ENCODE measurements at places on chromosomes 11 and 22.

- DNase-seq, result no peak
Observed at GRCh38 chr22:17104336-17104935, 16.7 kb downstream of the TMEM121B start.

GRCh38 chr11:71495286-71496230, 31.5 kb upstream of the KRTAP5-7 start:
- no peak for DNase-seq

DNA sequence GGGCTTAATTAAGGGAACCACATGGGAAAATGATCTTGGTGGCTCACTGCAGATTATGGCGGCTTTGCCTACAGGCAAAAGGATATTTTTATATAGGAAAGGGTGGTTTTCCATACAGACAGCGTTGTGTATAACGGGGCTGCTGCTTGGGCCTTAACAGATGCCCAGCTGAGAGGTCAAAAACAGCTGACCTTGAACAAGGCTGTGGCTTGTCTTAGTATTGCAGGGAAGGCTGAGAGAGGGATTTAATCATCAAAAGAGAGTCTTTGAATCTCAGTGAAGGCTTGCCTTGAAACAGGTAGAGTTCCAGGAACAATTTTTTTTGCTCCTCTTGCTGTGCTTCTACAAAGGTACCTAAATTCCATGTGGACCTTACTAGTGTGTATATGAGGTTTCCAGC, 301.6 kb upstream of the C11orf87 start:
- no peak for DNase-seq

DNA sequence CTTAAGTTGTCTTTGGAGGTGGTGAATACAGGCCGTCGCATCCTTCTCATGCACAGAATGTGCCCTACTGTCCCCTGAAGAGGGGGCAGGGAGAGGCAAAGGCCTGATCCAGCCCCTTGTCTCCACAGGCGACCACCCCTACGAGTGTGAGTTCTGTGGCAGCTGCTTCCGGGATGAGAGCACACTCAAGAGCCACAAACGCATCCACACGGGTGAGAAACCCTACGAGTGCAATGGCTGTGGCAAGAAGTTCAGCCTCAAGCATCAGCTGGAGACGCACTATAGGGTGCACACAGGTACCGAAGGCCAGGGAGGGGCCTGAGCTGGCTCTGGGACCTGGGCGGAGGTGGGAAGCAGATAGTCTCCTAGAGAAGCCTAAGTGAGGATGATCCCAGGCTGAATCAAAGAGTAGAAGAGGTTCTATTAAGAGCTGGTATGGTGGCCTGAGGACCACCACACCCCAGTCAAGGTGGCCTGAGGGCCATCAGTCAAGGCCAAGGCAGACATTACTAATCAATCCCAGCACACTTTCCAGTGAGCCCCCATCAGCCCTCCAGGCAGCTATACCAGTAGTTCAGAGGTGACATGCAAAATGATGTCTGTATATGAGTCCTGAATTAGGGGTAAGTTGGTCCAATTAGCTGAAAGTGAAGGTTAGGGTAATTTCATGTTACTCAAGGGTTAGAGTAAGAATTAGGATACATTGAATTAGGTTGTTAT, 49.0 kb upstream of the NNMT start:
- DNase-seq, result no peak

DNA sequence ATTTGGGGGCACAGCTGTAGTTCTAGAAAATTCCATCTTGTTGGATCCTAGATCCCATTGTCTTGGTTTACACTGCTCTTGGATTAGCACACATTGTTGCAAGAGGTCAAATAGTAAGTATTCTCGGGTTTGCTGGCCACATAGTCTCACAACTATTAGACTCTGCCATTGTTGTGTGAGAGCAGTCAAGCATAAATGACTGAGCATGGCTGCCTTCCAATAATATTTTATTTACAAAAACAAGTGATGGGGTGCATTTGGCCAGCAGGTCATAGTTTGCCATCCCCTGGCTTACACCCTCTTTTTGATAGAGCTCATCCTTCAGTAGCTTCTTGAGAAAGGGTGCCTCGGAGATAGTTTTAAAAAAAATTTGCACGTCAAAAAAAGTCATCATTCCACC, 77.9 kb upstream of the ALX4 start:
- no peak for DNase-seq

DNA sequence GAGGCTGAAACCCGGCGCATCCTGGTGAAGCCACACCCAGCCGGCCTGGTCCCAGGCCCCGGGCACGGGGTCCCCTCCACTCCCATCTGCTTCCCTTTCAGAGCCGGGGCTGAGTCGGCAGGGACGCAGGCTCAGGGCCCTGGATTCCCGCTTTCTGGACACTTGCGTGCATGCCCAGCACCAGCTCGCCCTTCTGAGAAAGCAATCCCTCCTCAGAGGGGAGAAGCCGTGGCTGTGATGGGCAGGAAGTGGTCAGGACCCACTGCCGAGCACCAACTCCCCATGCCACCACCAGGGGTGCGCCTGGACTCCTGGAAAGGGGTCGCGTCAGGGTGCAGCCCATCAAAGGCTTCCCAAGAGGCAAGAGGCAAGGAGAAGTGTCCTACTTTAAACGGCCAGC, 15.1 kb downstream of the CDKN1C start:
- DNase-seq, result no peak

GRCh38 chr22:18929459-18929858, 6.6 kb downstream of the PRODH start:
- DNase-seq, result no peak

- DNase-seq, result no peak
Observed at GRCh38 chr11:64239662-64240434, 1.0 kb upstream of the FKBP2 start.

- DNase-seq, result no peak
Observed at GRCh38 chr22:29109822-29110221, 37.0 kb downstream of the KREMEN1 start.

- no peak for DNase-seq
Observed at GRCh38 chr22:17376950-17377349, 7.7 kb downstream of the CECR2 start.

- DNase-seq, result peak; percentile 46
Observed at GRCh38 chr11:75689863-75690609, 21.2 kb upstream of the MAP6 start.

- DNase-seq, result no peak
Observed at GRCh38 chr11:126645186-126645585, 289.7 kb downstream of the ST3GAL4 start.

- no peak for DNase-seq
Observed at GRCh38 chr11:95898782-95899181, 25.1 kb downstream of the MTMR2 start.

- DNase-seq, result no peak
Observed at GRCh38 chr11:77104727-77105126, 2.1 kb downstream of the OMP start.

- DNase-seq, result no peak
Observed at GRCh38 chr22:25374869-25375268, 155.4 kb downstream of the CRYBB2 start.

DNA sequence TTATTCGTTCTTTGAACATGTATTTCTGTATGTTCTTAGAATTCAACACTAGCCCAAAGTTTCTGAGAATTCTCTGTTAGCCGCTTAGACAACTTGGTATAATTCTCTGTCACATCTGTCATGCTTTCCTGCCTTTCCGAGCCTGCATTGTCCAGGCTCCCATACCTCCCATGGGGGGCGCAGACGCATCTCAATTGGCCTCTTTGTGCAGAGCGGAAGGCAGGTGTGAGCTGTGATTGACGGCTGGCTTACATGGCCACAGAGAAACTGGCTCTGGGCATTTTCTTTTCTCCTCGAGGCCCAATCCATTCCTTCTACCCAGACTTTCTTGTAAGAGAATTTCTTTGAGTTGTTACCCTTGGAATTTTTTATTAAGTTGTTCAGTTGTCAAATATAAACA, 132.7 kb upstream of the SESN3 start:
- DNase-seq, result no peak

DNA sequence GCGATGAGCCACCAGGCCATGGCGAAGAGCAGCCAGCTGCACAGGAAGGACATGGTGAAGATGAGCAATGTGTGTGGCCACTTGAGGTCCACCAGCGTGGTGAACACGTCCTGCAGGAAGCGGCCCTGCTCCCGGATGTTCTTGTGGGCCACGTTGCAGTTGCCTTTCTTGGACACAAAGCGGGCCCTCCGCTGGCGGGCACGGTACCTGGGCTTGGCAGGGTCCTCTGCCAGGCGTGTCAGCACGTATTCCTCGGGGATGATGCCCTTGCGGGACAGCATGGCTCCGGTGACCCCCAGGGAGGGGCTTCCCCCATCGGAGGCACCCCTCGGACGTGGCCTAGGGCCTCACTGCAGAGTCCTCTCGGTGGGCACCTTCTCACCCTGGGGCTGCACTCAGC, 648 bp downstream of the KCNJ11 start:
- DNase-seq, result no peak

- no peak for DNase-seq
Observed at GRCh38 chr11:121570453-121570852, 117.7 kb upstream of the SORL1-AS1 start.

GRCh38 chr11:74784234-74784633, 35.6 kb downstream of the RNF169 start:
- no peak for DNase-seq

GRCh38 chr11:66924272-66924671, 33.9 kb downstream of the PC start:
- DNase-seq, result no peak

GRCh38 chr11:79481795-79482194, 41.0 kb upstream of the TENM4 start:
- no peak for DNase-seq

GRCh38 chr11:3836903-3837302, 3.9 kb downstream of the RHOG start:
- DNase-seq, result no peak
